CD4-positive, alpha-beta T cell treated with Interleukin-2 at 100 ng/mL for 4 hours (primary cell): ENCODE measurements at places on chromosomes 5 and 9.

GRCh38 chr5:87405472-87406155, 7.1 kb downstream of the CCNH start:
- DNase-seq: no peak

DNA sequence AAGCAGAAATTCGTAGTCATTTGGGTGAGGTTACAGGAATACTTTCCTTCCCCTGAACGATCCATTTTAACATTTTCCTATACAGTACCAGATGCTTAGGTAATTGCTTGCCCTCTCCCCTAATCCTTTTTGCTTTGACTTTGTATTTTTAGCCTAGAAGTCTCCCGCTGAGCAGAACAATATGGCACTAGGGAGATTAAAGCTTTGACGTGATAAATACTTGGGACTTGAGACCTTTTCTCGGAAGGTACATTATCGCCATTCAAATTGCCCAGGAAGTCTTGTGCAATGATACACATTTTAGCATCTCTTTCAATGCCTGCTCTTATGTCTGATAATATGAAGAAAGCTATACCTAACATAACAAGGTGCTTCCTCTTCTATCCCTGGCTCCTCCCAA, 22.9 kb upstream of the SPATA31C2 start:
- no peak for DNase-seq

GRCh38 chr5:55638455-55638854, 73.7 kb downstream of the SLC38A9 start:
- DNase-seq: no peak

- DNase-seq: peak; percentile 74
Measured at GRCh38 chr9:131839281-131840084, 99.6 kb upstream of the RAPGEF1 start.

- no peak for DNase-seq
Measured at GRCh38 chr5:37437711-37438110, 58.6 kb downstream of the WDR70 start.

DNA sequence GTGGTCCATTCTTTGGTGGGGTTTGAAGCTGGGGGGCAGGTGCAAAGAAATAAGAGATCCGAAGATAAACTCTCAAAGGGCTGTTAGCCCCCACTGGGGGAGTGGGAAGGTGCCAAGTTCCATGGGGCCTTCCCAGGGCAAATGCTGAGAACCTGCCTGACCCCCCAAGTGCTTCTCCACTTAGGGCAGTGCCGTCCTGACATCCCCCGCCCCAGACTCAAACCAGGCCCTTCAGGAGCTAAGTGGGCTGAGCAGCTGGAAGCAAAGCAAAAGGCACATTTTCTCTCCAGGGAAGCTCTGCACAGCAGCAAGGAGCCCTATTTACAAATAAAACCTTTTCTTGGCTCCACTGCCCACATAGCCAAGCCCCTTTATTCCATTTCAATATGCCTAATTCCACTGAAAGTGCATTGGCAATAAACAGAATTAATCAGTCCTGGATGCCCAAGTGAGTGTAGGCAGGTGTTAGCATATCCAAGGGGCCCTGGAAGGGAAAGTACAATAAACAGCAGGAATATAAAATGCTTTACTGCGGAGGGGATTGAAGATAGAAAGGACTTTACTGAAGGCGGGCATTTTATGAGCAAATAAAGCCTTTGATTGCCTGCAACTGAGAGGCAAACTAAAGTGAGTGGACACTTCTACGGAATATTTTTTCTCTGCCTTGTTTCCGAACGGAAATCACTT, 44.6 kb downstream of the WHRN start:
- DNase-seq: no peak

- DNase-seq: no peak
Measured at GRCh38 chr9:5265939-5266338, 34.7 kb downstream of the INSL4 start.

GRCh38 chr9:137762414-137763061, 115.0 kb upstream of the CACNA1B start:
- no peak for DNase-seq

DNA sequence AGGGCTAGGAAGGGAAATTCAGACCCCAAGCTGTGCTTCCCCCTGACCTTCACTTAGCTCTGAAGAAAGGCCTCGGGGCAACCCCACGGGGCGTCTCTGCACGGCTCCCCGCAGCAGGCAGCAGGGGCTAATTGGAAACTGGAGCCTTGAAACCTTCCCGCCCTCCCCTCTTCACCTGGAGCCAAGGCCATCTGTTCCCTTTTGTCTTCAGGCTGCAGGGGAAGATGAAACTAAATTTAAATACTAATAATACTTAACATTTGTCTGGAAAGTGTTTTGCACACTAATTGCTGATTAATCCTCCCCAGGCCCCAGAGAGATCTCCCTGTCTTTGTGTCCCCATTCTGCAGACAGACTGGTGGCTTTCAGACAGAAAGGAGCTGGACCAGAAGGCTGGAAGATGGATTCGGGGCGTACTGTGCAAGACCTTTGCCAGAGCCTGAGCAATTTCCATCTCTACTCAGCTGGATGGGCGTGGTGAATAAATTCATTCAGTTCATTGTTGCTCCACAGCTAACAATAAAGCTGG, 34.1 kb upstream of the CPLX2 start:
- no peak for DNase-seq

- DNase-seq: no peak
Measured at GRCh38 chr5:15746833-15747232, 246.9 kb downstream of the FBXL7 start.
